Motor neuron (in vitro differentiated cells): ENCODE measurements at places on chromosomes 11 and 22. TPM values are rescaled to one million over a fixed set of nuclear protein-coding genes. Genes with fewer than 3 reads are reported as not detected.

SERHL2 gene
- 0.78 and 0.98 TPM in 2 replicates for total RNA-seq

APOA5 gene
- total RNA-seq = not detected in 2 replicates

C11orf21 gene
- total RNA-seq = 0.38 and 0.70 TPM in 2 replicates

TEX12 gene
- total RNA-seq = not detected in 2 replicates

SLC22A8 gene
- 0.26 and 0.38 TPM in 2 replicates for total RNA-seq

OR51E2 gene
- total RNA-seq = 0.16 TPM in 1 of 2 replicates, not detected in the other

GRIK4 gene
- total RNA-seq = 1.3 and 1.4 TPM in 2 replicates

OR8G5 gene
- 0.59 TPM in 1 of 2 replicates, not detected in the other for total RNA-seq

TST gene
- 11.3 and 11.9 TPM in 2 replicates for total RNA-seq

CYB5R2 gene
- total RNA-seq = 1.6 and 2.0 TPM in 2 replicates

GPR83 gene
- 4.8 and 8.6 TPM in 2 replicates for total RNA-seq

PDE2A gene
- 3.7 and 5.4 TPM in 2 replicates for total RNA-seq

CLDN5 gene
- total RNA-seq = 3.4 and 4.9 TPM in 2 replicates

FOLR2 gene
- not detected in 2 replicates for total RNA-seq

CCDC87 gene
- 0.36 and 0.37 TPM in 2 replicates for total RNA-seq

WT1 gene
- 0.43 and 0.49 TPM in 2 replicates for total RNA-seq

C11orf97 gene
- 1.00 and 1.5 TPM in 2 replicates for total RNA-seq

TLCD5 gene
- total RNA-seq = 9.0 and 9.5 TPM in 2 replicates

IGSF22 gene
- total RNA-seq = 0.68 and 1.00 TPM in 2 replicates

MRGPRX3 gene
- not detected in 2 replicates for total RNA-seq

SEZ6L gene
- total RNA-seq = 0.05 and 0.10 TPM in 2 replicates

UBQLN3 gene
- total RNA-seq = 0.31 and 0.46 TPM in 2 replicates

OR51B4 gene
- 0.26 TPM in 1 of 2 replicates, not detected in the other for total RNA-seq

OR56A1 gene
- total RNA-seq = 0.14 and 0.45 TPM in 2 replicates

OR4C3 gene
- not detected in 2 replicates for total RNA-seq

GLB1L3 gene
- total RNA-seq = 1.3 and 1.7 TPM in 2 replicates
